H4 (cell line): ENCODE measurements at places on chromosomes 5 and 9. TPM values are rescaled to one million over a fixed set of nuclear protein-coding genes. Genes with fewer than 3 reads are reported as not detected.

DNA sequence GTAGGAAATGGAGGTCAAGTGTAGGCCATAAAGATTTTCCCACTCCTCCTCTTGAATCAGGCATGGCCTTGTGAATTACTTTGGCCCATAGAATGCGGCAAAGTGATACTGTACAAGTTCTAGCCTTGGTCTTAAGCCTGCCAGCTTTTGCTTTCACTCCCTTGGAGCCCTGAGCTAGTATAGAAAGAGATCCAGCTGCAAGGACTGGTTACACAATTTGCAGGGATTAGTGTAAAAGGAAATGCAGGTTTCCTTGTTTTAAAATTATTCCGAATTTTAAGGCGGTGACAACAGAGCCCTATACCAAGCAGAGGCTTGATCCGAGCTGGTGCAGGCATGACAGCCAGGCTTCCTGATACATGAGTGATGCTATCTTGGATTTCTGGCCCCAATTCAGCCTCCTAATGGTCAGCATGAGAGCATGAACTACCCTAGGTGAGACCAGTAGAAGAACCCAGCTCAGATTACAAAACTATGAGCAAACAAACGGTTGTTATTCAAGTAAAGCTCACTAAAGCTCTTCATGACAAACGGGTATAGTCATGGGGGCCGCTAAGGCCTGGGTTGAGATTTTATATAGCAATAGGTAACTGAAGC lies 257.9 kb downstream of the DOCK8 start:
- DNase-seq = no peak

- DNase-seq = no peak
Measured at GRCh38 chr5:172117977-172118701, 69.9 kb downstream of the STK10 start.

- DNase-seq = no peak
Measured at GRCh38 chr5:168273056-168273980, 18.1 kb upstream of the WWC1 start.

GRCh38 chr9:93089481-93089991 lies 6.5 kb upstream of the CARD19 start:
- DNase-seq = no peak

GRCh38 chr5:159242656-159243055 lies 20.4 kb upstream of the UBLCP1 start:
- no peak for DNase-seq

GRCh38 chr5:180865981-180866695 lies 5.1 kb upstream of the ZFP62 start:
- no peak for DNase-seq

DNA sequence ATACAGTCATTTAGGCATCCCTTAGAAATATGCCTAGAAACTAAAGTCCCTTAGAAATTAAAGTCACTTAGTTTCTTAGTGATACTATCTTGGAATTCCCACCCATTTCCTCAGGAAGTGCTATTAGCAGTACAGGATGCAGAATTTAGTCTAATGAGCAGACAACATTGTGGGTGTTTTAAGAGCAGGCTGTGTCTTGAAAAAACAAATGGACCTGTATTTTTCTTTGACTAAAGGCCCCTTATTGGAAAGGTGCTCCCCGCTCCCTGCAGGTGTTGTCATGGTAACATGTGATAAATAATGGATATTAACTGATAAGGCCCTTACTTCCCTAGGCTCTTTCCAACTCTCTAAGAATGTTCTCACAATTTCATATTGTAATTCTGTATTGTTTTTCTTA lies 38.8 kb upstream of the STARD4 start:
- no peak for DNase-seq

GRCh38 chr9:87770616-87771315 lies 44.8 kb downstream of the CTSL start:
- no peak for DNase-seq

DNA sequence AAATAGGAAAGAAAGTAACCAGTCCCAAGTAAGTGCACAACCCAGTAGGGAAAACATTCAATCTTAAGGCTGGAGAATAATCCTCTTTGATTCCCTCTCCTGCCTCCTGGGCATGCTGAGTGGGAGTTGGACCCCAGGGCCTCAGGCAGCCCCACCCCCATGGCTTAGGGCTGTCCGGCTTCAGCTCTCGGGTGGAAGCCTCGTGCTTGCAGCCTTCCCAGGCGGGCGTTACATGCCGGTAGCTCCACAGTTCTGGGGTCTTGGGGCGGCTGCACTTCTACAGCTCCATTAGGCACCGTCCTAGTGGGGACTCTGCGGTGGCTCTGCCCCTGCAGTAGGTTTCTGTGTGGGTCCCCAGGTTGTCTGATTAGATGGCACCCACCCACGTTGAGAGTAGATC lies 10.1 kb downstream of the GLIPR2 start:
- DNase-seq = no peak

DNA sequence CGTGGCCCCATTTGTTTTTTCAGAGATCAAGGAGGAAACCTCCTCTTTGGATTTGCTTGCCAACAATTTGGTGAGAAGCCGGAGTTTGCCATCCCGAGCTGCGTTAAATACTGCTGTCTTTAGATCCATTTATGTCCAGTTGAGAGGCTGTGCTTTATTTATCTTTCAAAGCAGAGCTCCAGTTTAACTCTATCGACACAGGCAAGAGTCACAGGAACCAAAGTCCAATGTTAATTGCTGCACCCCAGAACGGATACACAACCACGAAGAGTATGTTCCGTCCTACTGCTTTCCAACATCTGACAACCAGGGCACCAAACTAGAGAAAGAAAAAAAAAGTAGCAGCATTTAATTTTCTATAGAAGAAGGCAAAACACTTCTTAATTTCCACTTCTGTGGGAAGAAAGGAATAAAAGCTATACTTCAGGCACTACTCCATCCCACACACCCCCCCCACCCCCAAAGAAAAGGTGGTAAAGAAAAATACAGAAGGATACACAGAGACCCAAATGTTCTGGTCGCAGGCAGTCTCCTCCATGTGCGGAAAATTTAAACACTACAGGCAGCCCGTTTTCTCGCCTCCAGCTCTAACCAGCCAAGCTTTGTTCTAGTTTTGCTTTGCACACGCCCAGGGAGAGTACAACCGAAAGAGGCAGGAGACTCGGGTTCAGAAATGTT lies 1.1 kb downstream of the FEM1C start:
- peak; percentile 49 for DNase-seq

DNA sequence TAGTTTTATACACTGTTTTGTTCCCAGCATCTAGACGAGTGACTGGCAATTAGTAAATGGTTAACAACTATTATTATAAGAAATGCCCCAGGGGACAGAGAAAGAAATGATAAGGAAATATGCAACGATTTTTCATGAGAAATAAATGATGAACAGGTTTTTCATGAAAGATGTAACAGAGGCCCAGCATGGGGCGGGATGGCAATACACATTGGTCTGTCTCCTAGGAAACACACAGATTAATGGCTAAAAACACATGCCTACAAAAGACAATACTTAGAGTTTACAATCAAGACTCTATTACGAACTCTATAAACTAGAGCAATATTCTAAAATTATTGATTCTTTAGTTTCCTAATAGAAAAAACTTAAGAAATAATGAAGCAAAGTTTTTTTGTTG lies 441.5 kb upstream of the CDH9 start:
- no peak for DNase-seq

- DNase-seq = peak; percentile 50
Measured at GRCh38 chr5:103041071-103041676, 78.8 kb downstream of the GIN1 start.

GRCh38 chr5:139653616-139654015 lies 5.5 kb downstream of the CXXC5 start:
- DNase-seq = no peak

GRCh38 chr5:141084487-141084989 lies 9.9 kb upstream of the PCDHB2 start:
- DNase-seq = peak; percentile 80

GRCh38 chr9:76817489-76817888 lies 53.3 kb downstream of the PCA3 start:
- peak; percentile 87 for DNase-seq

GRCh38 chr5:178637356-178638074 lies 10.7 kb upstream of the CLK4 start:
- DNase-seq = no peak

- peak; percentile 42 for DNase-seq
Measured at GRCh38 chr9:129145841-129146292, 32.2 kb downstream of the IER5L start.

DNA sequence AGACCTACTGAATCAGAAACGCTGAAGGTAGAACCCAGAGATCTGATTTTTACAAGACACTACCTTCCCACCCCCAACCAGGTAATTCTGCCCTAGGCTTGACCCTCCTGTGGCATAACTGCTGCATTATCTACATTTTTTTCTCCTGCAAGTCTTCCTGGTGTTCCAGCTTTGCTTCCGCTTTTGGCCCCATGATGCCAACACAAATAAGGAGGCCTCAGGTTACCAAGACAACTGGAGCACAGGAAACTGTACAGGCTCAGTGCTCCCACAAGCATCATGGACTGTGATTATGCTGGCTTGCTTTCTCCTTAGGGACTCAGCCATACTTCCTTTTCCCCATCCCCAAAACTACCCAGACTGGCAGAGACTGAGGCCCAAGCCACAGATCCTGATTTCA lies 6.6 kb upstream of the MSMP start:
- DNase-seq = no peak

DNA sequence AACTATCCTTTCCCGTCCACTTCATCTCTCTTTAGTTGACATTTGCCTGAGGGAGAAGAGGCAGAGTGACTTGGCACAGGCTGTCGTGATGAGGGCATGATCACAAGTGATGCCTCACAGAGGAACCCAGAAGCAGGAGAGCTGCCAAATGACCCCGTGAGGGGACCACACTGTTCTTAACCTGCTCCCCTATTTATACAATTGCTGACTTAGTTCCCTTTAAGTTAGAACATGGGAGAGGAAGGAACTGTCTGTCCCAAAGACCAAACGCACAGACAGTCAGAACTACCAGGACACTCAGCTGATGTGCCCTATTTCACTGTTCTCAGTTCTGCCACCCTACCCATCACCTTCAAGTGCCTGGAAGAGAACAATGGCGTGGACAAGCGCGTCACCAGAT lies 73.7 kb downstream of the SLC1A3 start:
- no peak for DNase-seq

DNA sequence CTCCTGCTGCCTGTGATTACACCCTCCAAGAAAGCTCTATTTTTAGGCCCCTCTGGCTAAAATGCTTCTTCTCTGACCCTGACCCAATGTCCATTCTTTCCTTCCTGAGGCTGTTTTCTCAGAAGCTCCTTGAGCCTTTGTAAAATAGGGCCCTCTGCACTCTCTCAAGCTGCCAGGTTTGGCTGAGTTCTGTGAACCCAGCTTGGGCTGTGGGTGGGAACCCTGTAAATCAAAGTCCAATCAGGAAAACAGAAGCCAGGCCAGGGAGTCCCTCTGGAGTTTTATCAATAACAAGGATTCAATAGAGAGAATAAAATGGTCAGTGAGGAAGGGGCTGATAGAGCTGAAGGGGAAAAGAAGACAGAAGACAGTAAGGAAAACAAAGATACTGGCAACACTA lies 43.7 kb upstream of the ERCC6L2 start:
- no peak for DNase-seq

GRCh38 chr5:4080370-4080769 lies 484.7 kb downstream of the IRX1 start:
- DNase-seq = no peak

GRCh38 chr5:102809033-102809432 lies 53.9 kb downstream of the PAM start:
- DNase-seq = no peak

GRCh38 chr5:169544264-169544950 lies 39.2 kb upstream of the SPDL1 start:
- no peak for DNase-seq

GRCh38 chr5:155728146-155728856 lies 598.7 kb upstream of the SGCD start:
- DNase-seq = no peak

- DNase-seq = peak; percentile 47
Measured at GRCh38 chr9:113737517-113738271, 138.4 kb upstream of the ZNF618 start.

DNA sequence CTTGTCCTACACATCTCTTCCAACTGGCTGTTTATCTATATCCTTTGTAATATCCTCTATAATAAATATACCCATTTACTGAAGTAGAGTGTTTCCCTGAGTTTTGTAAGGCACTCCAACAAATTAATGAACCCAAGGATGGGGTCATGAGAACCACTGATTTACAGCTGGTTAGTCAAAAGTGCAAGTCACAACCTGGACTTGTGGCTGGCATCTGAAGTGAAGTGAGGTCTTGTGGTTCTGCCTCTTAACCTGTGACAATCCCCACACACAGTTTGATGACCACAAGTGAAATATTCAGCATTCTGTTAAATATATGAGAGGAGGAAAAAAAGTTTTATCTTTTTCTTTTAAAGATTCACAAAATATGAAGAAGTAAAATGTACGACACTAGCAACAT lies 126.1 kb downstream of the NR2F1-AS1 start:
- no peak for DNase-seq

DNA sequence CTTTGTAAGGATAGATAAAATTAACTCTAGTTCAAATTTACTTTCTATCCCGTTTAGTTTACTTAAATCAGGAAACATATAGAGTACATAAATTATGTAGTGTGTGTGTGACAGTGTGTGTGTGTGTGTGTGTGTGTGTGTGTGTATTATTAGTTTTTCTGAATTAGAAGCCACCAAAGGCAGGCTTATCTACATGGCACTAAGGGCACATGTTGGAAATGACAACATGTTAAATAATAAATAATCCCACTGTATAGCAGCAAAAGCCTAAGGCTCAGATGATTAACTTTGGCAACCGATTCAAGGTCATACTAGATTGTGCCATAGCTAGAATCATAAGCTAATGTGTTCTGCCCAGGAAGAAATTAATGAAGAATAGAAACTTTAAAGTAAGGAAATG lies 54.6 kb downstream of the MEGF9 start:
- DNase-seq = no peak

DNA sequence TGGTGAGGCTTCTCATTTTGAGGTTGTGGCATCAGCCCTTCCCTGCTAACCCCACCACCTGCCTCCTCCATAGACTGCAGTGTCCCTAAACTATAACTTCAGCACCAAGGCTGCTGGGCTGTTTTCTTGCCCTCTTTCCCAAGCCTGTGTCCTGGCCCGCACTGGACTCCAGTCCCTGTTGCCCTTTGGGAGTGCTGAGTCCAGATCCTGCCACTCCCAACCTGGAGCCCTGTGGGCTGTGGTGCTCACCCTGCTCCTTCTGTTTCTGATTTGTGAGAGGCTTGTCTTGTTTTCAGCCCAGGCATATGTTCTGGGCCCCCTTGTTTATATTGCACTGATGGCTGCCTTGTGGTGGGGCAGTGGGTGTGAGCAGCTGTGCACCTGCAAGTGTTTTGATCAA lies 39.7 kb upstream of the RNU6ATAC start:
- no peak for DNase-seq

GRCh38 chr5:45509371-45509770 lies 186.8 kb downstream of the HCN1 start:
- no peak for DNase-seq

The PCBD2 gene
- total RNA-seq = 7.6 and 9.9 TPM in 2 replicates

The NUTM2F gene
- not detected in 2 replicates for total RNA-seq

The LOX gene
- total RNA-seq = 16.3 and 19.2 TPM in 2 replicates

The UGT3A2 gene
- 0.12 and 0.33 TPM in 2 replicates for total RNA-seq

The PCDHB13 gene
- total RNA-seq = 1.2 and 2.0 TPM in 2 replicates

The SHOC1 gene
- 0.94 and 1.5 TPM in 2 replicates for total RNA-seq

The PCDHGB5 gene
- 0.04 and 0.43 TPM in 2 replicates for total RNA-seq

The IRX1 gene
- total RNA-seq = 17.1 and 21.3 TPM in 2 replicates

The PCDHA8 gene
- 0.04 and 0.17 TPM in 2 replicates for total RNA-seq

The PCDHB4 gene
- total RNA-seq = 0.21 TPM in 1 of 2 replicates, not detected in the other

The NRG2 gene
- 0.14 and 0.25 TPM in 2 replicates for total RNA-seq

The OR1N2 gene
- not detected in 2 replicates for total RNA-seq

The STK32A gene
- 0.04 and 0.77 TPM in 2 replicates for total RNA-seq
